ENCODE measurements at places on chromosomes 3 and 15.

DNA sequence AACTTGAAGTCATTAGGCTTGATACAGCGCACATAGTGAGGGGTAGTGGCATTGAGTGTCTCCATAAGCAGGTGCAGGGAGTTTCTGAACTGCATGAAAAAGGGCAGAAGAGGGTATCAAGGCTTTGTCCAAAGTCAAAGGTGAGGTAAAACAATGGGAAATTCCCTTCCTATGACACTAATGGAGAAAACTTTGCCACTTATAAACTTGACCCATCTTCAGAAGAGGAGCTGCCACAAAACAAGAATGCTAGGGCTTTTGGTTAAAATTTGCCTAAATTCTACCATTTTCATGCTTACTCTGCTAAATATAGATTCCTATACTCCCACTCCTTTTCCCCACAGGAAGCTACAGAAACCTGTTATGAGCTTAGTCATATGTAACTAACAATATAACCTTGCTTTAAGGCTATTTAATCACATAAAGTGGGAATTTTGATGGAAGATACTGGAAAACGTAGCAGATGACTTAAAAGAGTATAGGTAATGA is 87.5 kb upstream of the MYO5C start:
- H3K4me1 ChIP-seq, result no peaks in the 10 kb centered on the region
- H3K27ac ChIP-seq, result no peak overlapping the region
- no peaks in the 10 kb centered on the region for H3K27me3 ChIP-seq
- H3K36me3 ChIP-seq, result peaks cover 98% of the 10 kb centered on the region
- no peak for DNase-seq

DNA sequence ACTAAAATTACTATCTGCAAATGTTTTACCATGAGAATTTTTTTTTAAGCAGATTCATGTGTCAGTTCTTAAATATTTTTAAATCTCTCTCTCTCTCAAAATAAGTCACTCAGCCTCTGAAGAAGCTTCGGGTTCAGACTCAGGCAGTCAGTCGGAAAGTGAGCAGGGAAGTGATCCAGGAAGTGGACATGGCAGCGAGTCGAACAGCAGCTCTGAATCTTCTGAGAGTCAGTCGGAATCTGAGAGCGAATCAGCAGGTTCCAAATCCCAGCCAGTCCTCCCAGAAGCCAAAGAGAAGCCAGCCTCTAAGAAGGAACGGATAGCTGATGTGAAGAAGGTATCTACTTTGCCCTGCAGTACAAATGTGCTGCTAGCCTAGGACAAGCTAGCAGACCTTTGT is 24.1 kb downstream of the CHD2 start:
- H3K27me3 ChIP-seq, result no peaks in the 10 kb centered on the region
- peaks cover 4% of the 10 kb centered on the region for H3K4me1 ChIP-seq
- peak; percentile 32 for DNase-seq
- peak overlapping the region; percentile 43 for H3K27ac ChIP-seq

DNA sequence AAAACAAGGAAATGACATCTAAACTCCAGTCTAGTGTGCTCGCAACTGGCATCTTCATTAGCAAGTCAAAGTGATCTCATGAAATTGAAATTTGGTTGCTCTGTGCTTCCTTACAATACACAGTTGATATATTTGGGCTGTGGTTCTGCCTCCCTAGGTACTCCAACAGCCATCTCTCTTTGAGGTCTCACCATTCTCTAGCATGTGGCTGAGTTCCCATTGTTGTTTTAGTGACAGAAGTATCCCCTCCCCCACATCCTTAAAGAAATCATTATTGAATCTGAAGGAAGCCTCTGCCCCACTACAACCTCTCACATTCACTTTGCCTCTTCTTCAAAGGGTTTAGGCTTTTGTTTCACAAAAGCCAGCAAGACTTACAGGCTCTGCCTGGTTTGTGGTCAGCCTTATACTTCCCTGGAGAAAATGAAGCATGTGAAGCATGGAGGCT is 516.5 kb downstream of the NLGN1 start:
- peaks cover 10% of the 10 kb centered on the region for H3K4me1 ChIP-seq
- DNase-seq, result no peak
- no peaks in the 10 kb centered on the region for H3K36me3 ChIP-seq
- no peaks in the 10 kb centered on the region for H3K27me3 ChIP-seq
- no peak overlapping the region for H3K4me3 ChIP-seq

DNA sequence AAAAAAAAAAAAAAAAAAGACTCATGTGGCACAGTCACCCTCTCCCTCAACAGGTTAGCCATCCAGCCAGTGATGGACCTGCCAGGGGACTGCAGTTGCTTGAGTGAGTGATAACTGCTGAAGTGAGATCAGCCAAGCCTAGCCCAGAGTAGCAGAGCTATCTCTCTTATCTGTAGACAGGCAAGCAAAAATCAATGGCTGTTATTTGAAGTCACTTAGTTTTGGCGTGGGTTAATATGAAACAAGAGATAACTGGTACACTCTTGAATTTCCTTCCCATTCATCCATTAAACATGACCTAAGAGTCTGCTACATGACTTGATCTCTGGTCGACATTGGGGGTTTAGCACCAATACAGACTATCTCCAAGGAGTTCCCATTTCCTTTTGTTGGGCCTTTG is 51.2 kb upstream of the TNIK start:
- no peak overlapping the region for H3K4me3 ChIP-seq
- no peaks in the 10 kb centered on the region for H3K36me3 ChIP-seq
- peaks cover 4% of the 10 kb centered on the region for H3K4me1 ChIP-seq
- DNase-seq, result no peak
- no peaks in the 10 kb centered on the region for H3K27me3 ChIP-seq

DNA sequence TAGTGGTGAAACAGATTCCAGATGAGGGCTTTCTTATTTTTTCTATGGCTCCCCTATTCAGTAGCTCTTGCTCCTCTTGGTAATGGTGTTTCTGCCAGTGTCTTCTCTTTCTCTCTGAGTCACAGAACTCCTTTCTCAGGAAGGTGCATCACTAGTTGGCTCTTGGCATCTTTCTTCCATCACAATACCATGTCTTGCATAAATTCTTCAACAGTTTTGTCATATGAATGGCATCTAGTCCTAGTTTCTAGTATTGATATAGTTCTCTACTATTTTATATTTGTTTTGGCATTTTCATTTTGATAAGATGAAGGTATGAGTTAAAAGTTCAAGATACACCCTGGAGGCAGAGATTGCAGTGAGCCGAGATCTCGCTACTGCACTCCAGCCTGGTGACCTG is 51.0 kb downstream of the REC114 start:
- no peaks in the 10 kb centered on the region for H3K27me3 ChIP-seq
- H3K4me1 ChIP-seq, result no peaks in the 10 kb centered on the region
- no peaks in the 10 kb centered on the region for H3K36me3 ChIP-seq
- no peak overlapping the region for H3K4me3 ChIP-seq
- DNase-seq, result no peak
- H3K27ac ChIP-seq, result no peak overlapping the region

- H3K27ac ChIP-seq, result no peak overlapping the region
- no peaks in the 10 kb centered on the region for H3K4me1 ChIP-seq
- no peaks in the 10 kb centered on the region for H3K36me3 ChIP-seq
- DNase-seq, result no peak
Observed at GRCh38 chr3:177551431-177551836, 354.2 kb upstream of the TBL1XR1 start.

DNA sequence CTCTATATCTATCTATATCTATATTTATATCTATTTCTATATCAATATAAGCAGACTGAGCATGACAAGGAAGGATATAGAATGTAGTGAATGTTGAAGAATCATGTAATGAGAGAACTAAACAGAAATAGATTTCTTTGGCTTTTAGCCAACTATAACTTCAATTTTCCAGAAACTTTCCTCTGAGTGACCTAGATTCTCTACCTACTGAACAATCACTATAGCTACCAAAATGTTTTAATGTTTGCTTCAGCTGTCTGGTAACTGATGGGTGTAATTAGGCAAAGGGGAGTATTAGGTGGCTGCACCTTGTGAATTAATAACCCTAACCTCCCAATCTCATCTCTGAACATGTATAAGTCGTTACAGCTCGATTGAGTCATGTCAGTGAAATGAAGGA is 76.4 kb upstream of the ROBO1 start:
- no peak overlapping the region for H3K27ac ChIP-seq
- no peaks in the 10 kb centered on the region for H3K36me3 ChIP-seq
- H3K27me3 ChIP-seq, result no peaks in the 10 kb centered on the region
- no peaks in the 10 kb centered on the region for H3K4me1 ChIP-seq

- no peak overlapping the region for H3K4me3 ChIP-seq
- no peak overlapping the region for H3K27ac ChIP-seq
- DNase-seq, result no peak
- H3K36me3 ChIP-seq, result no peaks in the 10 kb centered on the region
Observed at GRCh38 chr15:100958326-100959065, 39.3 kb downstream of the LRRK1 start.

- H3K27ac ChIP-seq, result no peak overlapping the region
- no peaks in the 10 kb centered on the region for H3K27me3 ChIP-seq
- peaks cover 52% of the 10 kb centered on the region for H3K4me1 ChIP-seq
Observed at GRCh38 chr3:4547799-4548198, 54.7 kb downstream of the ITPR1 start.

GRCh38 chr3:186529201-186529999 is 14.8 kb downstream of the CRYGS start:
- H3K27ac ChIP-seq, result no peak overlapping the region
- H3K4me3 ChIP-seq, result no peak overlapping the region
- DNase-seq, result no peak
- H3K27me3 ChIP-seq, result no peaks in the 10 kb centered on the region
- no peaks in the 10 kb centered on the region for H3K4me1 ChIP-seq
- no peaks in the 10 kb centered on the region for H3K36me3 ChIP-seq

DNA sequence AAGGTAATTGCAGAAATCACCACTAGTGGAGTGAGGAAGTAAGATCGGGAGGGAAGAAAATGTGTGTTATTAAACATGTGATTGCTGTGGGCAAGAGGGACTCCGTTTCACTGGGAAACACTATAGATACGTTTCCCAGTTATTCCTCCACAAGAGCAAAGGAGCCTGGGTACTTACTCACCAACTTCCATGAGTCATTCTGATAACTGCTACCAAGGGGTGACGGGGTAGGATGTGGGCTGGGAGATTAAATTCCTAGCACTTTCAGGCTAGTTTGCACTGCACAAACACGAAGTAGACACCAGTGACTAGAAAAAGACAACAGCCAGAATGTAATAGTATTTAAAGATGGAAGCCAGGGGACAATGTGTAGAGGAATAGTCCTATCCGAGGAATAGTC is 812.9 kb upstream of the CFAP20DC start:
- no peak overlapping the region for H3K4me3 ChIP-seq
- H3K27ac ChIP-seq, result no peak overlapping the region
- no peak for DNase-seq

DNA sequence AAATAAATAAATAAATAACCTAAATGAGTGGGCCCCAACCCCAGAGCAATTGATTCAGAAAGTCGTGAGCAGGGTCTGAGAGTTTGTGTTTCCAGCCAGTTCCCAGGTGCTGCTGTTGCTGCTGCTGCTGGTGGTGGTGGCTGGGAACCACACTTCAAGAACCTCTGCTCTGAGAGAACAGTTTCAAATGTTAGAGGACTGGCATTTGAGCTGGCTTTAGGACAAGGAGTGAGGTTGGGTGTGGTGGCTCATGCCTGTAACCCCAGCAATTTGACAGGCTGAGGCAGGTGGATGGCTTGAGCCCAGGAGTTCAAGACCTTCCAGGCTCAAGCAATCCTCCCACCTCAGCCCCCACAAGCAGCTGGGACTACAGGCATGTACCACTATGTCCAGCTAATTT is 123.1 kb upstream of the UBE2E1 start:
- H3K27me3 ChIP-seq, result no peaks in the 10 kb centered on the region
- DNase-seq, result no peak
- H3K4me3 ChIP-seq, result no peak overlapping the region

GRCh38 chr3:84042399-84043106 is 916.2 kb upstream of the CADM2 start:
- H3K4me1 ChIP-seq, result no peaks in the 10 kb centered on the region
- no peaks in the 10 kb centered on the region for H3K36me3 ChIP-seq
- no peak for DNase-seq
- no peak overlapping the region for H3K27ac ChIP-seq

DNA sequence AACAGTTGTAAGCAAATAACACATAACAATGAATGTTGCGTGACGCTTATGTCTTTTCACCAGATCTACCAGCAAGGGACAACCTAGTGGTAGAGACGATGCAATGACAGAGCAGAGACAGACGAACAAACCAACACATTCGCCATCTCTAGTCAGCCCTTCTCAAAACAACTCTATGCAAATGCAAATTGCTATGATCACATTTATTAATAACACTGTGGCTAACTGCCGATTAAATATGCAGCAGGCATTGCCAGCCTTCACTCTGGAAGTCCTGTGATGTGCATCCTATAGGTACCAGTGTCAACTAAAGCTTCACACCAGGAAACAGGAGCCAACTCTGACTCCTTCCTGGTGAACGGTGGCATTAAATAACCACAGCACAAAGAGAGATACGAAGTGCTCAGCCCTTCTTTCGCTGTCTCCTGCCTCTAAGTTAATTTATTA is 94.2 kb downstream of the FOXP1 start:
- H3K36me3 ChIP-seq, result no peaks in the 10 kb centered on the region
- H3K4me3 ChIP-seq, result no peak overlapping the region
- no peak for DNase-seq
- H3K27me3 ChIP-seq, result no peaks in the 10 kb centered on the region
- H3K27ac ChIP-seq, result no peak overlapping the region

DNA sequence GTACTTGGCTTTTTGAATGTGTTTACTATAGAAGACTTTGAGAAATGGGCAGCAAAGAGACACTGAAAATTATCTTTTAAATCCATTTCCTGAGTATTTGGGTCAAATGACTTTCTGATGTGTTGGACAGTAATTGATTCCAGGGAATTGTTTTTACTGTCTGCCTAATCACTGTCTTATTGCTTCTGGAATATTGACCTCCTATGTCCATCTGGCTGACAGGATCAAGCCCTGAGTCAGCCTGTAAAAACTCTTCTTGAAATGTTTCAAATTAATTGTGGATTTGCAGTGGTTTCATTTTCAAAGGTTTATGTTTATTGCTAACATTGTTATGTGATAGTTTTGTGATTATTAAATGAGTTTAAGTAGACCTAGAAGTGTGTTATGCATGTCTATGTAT is 50.6 kb upstream of the MLF1 start:
- no peaks in the 10 kb centered on the region for H3K36me3 ChIP-seq
- DNase-seq, result no peak
- no peaks in the 10 kb centered on the region for H3K27me3 ChIP-seq
- H3K4me1 ChIP-seq, result no peaks in the 10 kb centered on the region
- H3K4me3 ChIP-seq, result no peak overlapping the region

DNA sequence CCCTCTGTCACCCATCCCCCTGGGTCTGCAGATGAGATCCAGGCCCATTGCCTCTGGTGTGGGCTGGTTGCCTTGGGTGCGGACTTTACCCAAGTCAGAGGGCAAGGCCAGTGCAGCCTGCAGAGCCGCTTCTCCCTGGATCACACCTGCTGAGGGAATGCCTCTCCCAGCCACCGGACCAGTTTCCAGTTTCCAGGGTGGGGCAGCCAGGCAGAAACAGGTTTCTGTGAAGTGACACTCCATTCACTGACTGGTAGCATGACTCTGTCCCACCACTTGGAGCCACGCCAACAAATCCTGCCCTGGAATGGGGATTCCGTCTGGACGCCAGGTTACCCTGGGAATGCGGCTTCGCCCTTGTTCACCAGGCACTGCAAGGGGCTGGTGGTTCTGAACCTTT is 30.0 kb downstream of the PAQR5 start:
- no peaks in the 10 kb centered on the region for H3K36me3 ChIP-seq
- no peak overlapping the region for H3K4me3 ChIP-seq
- no peaks in the 10 kb centered on the region for H3K4me1 ChIP-seq
- H3K27me3 ChIP-seq, result no peaks in the 10 kb centered on the region
- DNase-seq, result no peak

GRCh38 chr3:157500232-157500631 is 3.0 kb downstream of the VEPH1 start:
- no peak for DNase-seq
- H3K27ac ChIP-seq, result no peak overlapping the region

Data from heart right ventricle (tissue), 16 donors.